Dermis blood vessel endothelial cell (primary cell): ENCODE measurements at places on chromosomes 13 and 19. TPM values are rescaled to one million over a fixed set of nuclear protein-coding genes. Genes with fewer than 3 reads are reported as not detected.

Gene CYP4F8
- not detected in 2 replicates for total RNA-seq

Gene ADM5
- total RNA-seq: 0.70 and 1.5 TPM in 2 replicates

Gene ZIC2
- total RNA-seq: 0.47 TPM in 1 of 2 replicates, not detected in the other

Gene GEMIN7
- total RNA-seq: 25.5 and 33.2 TPM in 2 replicates

Gene OXGR1
- not detected in 2 replicates for total RNA-seq

Gene SOX21
- 0.37 TPM in 1 of 2 replicates, not detected in the other for total RNA-seq
